CD4-positive, alpha-beta T cell treated with Interleukin-21 for 1 hour (primary cell): ENCODE measurements at places on chromosomes 1 and 21.
A peak's percentile ranks its signal among the peaks of the same experiment; 100 is the strongest.

DNA sequence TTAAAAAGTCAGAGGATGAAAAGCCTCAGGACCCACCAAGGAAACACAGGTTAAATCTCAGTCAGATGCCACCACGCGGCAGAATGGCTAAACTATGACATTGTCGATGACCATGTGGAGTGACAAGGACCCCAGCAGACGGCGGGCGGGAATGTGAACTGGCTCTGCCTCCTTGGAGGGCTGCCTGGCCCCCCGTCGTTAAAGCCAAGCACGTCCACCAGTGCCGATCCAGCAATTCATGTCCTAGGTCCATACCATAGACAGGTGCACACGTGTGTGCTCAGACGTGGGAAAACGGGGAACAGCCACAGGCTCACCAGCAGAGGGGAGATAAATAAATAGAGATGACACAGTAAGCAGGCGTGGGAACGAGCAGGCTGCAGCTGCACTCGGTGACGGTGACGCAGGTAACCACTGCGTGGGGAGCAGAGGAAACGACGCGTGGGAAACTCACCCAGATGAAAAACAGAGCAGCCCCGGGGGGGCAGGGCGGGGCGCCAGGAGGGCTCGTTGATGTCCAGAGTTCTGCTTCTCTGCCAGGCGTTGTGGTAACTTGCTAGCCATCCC is 28.3 kb upstream of the PCBP3 start:
- DNase-seq: peak; percentile 92

DNA sequence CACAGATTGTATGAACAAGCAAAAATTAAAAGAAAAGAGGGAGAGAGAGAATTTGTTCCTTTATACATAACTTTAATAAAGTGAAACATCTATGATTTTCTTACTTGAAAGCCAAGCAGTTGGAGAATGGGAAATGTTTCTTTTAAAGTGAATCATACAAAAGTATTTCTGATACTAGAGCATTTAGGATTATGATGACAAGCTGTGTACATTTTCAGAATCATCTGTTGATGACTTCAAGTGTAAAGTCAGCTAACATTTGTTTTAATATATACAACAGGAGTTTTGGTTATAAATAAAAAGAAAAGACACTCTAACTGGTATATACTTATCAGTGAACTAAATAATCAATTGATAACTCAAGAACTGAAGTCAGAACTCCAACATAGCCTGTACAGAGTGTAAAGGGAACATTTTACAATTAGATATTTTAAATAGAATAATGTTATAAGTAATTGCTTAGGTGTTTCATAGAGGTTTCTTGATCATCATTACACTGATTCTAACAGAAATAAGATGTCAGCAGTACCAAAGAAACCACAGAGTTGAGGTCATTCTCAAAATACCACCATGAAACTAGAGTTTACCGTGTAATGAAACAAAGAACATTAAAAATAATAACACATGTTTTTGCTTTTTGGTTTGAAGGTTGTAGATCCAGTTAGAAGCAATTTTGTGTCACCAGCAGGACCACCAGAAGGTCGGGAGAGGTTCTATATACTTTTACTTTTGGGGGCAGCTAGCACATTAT is 103.4 kb downstream of the COL24A1 start:
- no peak for DNase-seq

DNA sequence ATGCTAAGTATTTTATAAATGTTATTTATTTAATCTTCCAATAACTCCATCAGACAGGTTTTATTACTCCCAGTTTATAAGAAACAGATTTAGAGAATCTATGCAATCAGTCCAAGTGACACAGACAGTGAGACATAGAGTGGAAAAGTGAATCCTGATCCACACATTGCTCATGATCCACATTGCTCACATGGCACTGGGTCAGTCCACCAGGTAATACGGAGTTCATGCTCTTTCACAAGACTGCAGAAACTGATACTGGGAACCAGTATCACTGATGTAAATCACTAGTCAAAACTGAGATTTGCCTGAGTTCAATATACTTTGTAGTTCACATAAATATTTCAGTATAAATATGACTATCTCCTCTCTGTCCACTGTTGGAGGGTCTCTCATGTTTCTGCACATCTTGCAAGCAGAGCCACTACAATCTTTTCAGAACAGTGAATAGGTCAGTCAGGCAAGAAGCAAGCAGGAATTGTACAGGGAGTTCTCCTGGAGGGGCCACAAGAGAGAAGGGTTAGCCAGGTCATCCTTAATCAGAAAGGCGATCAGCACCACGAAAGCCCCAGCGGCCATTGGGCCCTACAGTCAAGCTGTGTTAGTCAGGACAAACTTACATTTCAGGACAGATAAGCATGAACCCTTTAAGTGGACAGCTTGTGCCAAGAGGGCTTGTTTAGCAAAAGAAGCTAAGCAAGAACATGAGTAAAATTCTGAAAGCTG is 275.4 kb upstream of the NR5A2 start:
- DNase-seq: no peak

DNA sequence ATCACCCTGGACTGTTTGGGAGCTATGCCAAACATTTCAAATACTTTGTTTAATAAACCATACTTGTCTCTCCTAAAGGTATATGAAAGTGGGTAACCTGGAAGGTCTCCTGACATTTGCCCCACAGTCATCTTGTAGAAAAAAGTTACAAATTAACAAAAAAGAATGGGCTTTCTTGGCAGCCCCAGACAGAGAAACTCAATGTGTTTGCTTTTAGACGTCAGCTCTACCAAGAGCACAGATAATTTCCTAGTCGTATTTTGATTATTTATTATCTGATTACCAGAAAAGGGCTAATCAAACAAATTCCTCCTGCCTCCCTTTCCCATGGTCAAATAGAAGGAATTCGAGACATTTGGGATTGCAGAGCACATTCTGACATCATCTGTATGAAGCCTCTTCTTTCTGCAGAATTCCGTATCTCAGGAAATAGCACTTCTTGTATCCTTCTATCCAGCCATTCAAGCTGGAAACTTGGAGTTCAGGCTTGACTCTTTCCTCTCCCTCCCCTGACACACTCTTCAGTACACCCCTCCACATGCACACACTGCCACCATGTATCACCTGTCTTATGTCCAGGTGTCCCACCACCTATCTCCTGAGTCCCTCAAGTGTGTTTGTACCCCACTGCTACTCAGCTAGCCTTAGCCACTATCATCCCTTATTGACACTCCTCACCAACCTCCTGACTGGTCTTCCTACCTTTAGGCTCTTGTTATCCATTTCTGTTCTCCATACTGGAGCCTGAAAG is 42.8 kb upstream of the LEPR start:
- no peak for DNase-seq

GRCh38 chr1:36115200-36115669 is 9.8 kb downstream of the COL8A2 start:
- no peak for DNase-seq

- no peak for DNase-seq
Measured at GRCh38 chr1:229383961-229384360, 41.1 kb upstream of the CCSAP start.

- DNase-seq: no peak
Measured at GRCh38 chr1:170153417-170153816, 7.7 kb downstream of the NTMT2 start.

DNA sequence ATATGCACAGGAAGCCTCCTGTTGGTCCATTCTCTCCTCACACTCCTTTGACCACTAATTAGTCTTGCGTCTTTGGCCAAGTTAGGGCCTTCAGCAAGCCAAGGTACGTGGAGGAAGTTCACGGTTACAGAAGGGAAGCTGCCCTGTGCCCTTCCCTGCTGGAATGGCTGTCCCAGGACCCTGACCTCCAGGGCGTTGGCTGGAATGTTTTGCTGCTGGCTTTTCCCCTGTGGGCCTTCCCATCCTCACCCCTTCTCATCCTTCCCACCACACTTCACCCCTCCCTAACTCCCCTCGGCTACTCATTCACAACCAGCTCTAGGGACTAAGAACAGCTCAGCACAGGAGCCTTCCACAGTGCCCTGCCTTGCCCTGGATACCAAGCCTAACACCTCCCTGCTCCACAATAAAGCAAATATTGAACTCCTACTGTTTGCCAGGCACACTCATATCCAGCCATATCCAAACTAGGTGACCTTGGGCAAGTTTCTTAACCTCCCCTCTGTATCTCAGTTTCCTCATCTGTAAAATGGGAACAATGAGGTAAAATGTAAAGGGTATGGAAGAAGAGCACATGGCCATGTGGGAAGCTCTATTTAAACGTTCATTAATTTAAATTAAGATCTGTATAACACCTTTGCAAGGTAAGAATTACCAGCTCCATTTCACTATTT is 8.8 kb upstream of the CDCP2 start:
- no peak for DNase-seq

- DNase-seq: peak; percentile 13
Measured at GRCh38 chr21:33059380-33059841, 10.5 kb upstream of the OLIG1 start.

DNA sequence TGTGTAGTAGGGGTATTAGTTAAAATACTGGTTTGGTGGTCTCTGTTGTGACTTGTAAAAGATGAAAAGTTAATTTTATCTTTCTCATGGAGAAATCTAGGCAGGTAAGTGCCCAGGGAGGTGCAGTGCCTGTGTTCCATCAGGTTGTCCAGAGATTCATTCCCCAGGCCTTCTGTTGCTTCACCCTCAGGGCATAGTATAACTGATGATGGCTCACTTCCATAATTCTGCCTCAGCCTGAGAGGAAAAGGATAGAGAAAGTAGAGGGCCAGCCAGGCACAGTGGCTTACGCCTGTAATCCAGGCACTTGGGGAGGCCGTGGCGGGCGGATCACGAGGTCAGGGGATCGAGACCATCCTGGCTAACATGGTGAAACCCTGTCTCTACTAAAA is 153.9 kb downstream of the FMN2 start:
- DNase-seq: no peak

GRCh38 chr1:245091818-245092637 is 62.8 kb upstream of the KIF26B start:
- DNase-seq: no peak

- DNase-seq: no peak
Measured at GRCh38 chr21:34615487-34615814, 538 bp upstream of the RCAN1 start.

DNA sequence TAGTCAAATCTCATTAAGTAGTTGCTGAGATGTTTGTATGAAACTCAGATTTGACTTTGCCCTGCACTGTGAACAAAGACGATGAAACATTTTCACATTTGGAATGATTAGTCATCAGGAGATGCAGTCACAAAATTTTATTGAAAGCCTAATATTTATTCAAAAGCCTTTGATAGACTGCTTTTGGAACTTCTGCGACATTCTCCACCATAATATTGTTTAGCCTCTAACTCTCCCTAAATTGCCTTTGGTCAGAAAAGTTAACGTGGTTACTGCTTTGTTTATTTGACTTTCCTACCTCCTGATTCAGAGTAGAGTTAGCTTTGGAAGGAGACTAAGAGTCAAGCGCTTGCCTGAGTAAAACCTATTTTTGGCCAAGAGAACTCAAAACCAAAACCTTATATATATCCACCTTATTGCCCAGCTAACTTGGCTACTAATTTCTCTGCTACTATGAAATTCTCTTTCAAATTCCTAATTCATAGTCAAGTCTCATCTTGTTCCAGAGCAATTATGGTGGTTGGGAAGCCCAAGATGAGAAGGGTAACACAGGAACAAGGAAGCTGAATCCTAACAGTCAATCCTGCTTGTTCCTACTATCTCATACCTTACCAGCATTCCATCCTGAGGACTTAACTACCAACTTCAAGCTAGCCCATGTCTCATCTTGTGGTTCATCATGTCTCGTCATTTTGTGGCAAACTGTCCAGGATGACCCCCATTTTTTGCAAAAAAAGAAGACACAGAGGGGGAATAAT is 429.6 kb downstream of the USP25 start:
- DNase-seq: no peak

GRCh38 chr1:229908689-229909088 is 158.3 kb upstream of the GALNT2 start:
- no peak for DNase-seq

- DNase-seq: no peak
Measured at GRCh38 chr21:42611852-42612251, 41.6 kb upstream of the PDE9A start.

DNA sequence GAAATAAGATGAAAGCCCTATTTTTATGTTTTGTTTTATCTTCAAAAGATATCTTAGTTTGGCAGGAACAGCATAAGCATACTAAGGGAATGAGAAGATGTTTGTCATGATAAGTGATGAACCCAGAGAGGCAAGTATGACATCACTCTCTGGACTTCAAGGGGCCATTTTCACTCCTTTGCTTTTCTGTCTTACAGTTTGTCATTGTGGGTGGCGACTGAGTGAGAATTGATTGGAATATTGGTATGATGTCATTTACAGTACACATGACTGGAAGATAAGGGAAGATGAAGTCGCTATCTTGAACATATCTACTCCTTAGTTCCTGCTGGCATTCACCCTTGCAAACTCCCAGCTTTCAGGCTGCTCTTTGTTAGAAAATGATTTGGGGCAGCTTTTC is 258.1 kb upstream of the RAB4A start:
- DNase-seq: no peak

GRCh38 chr1:56411484-56412180 is 167.7 kb downstream of the PLPP3 start:
- no peak for DNase-seq

DNA sequence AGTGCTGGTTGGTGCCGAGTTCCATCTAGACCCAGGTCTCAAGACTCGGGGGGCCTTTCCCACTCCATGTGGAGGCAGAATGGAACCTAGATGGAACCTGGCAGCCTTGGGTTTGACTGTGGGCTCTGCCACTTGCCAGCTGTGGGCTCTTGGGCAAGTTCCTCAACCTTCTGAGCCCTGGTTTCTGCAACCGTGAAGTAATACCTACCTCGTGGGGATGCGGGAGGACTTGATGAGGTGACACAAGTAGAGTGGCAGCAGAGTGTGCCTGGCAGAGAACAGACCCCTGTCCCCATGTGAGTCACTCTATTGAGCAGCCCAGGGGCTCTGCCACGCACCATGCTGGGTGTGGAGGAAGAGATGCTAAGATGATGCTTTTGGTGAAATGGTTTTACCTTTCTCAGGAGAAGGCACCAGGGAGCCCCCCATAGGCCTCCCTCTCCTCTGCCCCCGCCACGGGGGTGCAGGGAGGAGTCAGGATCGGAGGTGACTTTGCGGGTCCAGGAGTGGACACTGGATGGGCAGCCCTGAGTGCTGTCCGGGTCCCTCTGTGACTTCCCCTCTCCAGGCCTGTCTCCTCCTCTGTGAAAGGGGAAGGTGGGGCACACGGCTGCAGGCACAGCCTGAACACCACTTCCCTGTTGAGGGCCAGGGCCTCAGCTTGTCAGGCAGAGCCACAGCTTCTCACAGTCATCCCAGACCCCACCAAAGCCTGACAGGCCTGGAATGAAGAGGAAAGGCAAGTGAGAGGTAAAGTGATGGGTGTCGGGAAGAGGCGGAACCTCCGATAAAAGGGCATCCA is 36.7 kb upstream of the EDN2 start:
- no peak for DNase-seq

GRCh38 chr1:233386336-233386735 is 58.8 kb downstream of the MAP3K21 start:
- DNase-seq: no peak

- no peak for DNase-seq
Measured at GRCh38 chr1:97791251-97791650, 129.6 kb downstream of the DPYD start.

- no peak for DNase-seq
Measured at GRCh38 chr1:20480243-20480944, 5.6 kb downstream of the CAMK2N1 start.

- DNase-seq: no peak
Measured at GRCh38 chr21:46187814-46188213, 3.6 kb upstream of the SPATC1L start.
